CD4-positive, alpha-beta T cell treated with Interferon alpha-2 for 1 hour (primary cell): ENCODE measurements at places on chromosomes 4 and X.

DNA sequence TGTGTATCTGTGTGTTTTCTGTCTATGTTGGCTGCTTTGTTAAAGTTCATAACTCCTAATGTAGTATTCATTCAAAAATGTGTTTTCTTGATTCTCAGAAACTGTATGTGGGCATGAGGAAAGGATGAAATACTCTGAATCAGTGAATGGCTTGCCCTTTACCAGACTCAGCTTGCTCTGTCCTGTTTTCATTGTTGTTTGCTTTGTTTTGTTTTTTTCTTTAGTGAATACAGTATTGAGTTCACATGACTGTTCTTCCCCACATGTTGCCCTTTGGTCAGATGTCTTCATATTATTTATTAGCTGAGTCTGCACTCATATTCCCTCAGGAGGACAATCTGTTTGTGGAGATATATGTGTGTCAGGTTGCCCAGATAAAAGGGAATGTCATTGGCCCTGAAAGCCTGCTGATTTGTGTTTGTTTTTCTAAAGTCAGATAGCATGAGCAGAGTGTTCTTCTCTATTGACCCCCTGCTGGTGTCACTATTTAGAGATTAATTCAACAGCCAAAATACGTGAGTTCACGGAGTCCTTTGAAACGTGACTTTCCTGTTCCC, 1184.4 kb downstream of the RPA4 start:
- DNase-seq: no peak

DNA sequence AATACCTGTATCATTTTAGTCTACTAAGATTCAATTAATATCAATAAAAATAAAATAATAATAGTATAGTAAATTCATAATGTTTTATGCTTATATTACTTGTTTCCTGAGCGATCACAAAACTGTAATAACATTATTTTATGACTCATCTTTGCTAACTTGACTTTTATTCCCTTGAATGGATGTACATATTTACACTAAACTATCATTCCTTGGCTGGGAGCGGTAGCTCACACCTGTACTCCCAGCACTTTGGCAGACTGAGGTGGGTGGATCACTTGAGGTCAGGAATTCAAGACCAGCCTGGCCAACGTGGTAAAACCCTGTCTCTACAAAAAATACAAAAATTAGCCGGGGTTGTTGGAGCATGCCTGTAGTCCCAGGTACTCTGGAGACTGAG, 104.0 kb upstream of the SLC34A2 start:
- DNase-seq: no peak

DNA sequence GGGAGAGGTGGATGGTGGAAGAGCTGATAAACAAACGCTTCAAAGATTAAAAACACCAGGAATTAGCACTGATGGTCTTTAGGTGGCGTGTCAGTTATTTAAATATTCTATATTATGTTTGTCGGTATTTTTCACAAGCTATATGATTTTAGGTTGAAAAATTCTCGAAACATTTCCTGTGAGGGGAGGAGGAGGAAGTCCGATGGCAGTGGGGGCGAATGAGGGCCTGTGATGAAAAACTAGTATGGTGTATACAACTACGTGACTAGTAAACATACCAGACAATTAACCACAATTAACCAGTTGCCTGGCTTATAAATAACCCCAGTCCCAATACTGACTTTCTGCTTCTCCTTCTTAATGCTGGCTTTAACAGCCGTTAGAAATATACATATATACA, 595 bp upstream of the NAP1L2 start:
- DNase-seq: no peak

GRCh38 chrX:120316587-120317283, 5.5 kb upstream of the TMEM255A start:
- DNase-seq: no peak

DNA sequence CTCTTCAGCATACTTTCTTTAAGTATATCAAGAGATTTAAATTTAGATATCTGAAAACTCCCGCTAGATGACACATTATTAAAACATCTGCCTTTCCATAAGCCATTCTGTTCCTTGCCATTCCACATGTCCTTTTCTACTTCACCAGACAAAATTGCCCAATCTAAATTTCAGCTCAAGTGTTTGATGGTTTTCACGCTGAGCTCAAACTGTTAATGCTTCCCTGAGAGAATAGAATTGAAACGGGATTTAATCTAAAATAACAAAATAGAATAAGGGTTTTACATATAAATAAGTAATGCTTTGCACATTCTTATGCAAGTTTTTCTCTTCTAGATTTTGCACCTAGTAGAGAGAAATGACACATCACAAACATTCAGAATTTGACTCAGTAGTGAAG, 764.5 kb upstream of the TENM3 start:
- no peak for DNase-seq

- no peak for DNase-seq
Observed at GRCh38 chrX:25178555-25178954, 162.8 kb upstream of the ARX start.

GRCh38 chr4:24747234-24747975, 48.0 kb upstream of the SOD3 start:
- no peak for DNase-seq

DNA sequence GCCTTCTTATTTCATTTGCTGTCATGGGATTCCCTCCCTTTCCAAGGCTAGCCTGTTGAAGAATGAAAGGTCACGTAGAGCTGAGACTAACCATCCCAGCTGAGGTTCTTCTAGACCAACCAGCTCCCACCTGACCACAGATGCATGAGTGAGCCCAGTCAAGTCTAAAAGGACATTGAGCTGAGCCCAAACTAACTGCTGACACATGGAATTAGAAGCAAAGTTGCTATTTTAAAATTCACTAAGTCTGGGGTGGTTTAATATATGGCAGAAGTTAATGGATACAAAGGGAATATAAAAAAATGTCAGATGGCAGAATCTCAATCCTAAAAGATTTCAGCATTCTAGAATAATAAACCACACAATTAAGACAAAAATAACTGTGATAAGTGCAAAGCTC, 118.9 kb upstream of the RASGEF1B start:
- DNase-seq: no peak

DNA sequence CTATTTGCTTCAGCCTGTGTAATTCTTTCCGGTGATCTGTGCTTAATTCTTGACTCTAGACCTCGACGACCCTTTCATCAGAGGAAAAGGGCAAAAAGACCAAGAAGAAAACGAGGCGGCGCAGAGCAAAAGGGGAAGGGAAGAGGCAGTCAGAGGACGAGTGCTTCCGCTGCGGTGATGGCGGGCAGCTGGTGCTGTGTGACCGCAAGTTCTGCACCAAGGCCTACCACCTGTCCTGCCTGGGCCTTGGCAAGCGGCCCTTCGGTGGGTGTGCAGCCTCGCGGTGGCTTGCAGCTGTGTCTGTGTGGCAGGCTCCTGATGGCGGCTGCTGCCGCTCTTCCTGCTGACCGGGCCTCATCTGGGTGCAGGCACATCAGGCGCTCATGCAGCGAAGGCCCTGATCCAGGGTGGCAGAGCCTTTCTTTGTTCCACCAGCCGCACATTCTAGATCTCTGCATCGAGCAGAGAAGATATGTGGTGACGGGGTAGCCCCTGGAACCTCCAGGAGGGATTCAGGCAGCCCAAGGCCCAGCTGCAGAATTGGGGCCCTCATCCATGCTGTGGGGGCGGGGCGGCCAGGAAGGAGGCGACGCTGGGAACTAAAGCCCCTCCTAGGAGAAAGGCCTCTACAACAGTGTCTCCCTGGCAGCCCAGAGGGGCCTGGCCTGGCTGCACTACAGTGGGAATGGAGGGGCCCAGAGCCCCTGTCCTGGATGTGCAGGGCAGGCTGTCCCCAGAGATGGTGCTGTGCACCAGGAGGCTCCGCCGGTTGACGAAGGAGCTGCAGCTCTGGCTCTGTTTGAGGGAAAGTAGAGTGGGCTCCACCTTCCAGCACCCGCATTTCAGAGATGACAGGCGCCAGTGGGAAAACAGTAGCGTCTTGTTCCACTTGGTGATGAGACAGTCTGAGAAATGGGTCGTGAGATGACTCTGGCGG, 32.1 kb downstream of the NELFA start:
- DNase-seq: no peak

DNA sequence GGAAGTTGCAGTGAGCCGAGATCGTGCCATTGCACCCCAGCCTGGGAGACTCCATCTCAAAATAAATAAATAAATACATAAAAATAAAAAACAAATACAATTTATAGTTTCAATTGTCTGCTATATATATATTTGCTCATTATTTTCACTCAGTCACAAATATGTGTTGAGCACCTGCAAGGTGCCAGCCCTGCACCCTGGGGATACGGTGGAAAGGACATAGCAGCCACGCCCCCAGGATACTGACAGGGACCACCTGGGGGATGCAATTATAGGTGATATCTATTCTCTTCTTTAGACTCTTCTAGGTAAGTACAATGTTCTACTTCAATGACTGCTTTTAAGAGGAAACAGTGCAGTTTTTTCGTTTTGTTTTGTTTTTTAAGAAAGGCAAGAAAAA, 85.0 kb downstream of the JAKMIP1 start:
- DNase-seq: no peak

GRCh38 chr4:176409627-176410026, 89.9 kb downstream of the SPCS3 start:
- DNase-seq: no peak

- DNase-seq: no peak
Observed at GRCh38 chr4:141328560-141329173, 108.0 kb downstream of the ZNF330 start.

DNA sequence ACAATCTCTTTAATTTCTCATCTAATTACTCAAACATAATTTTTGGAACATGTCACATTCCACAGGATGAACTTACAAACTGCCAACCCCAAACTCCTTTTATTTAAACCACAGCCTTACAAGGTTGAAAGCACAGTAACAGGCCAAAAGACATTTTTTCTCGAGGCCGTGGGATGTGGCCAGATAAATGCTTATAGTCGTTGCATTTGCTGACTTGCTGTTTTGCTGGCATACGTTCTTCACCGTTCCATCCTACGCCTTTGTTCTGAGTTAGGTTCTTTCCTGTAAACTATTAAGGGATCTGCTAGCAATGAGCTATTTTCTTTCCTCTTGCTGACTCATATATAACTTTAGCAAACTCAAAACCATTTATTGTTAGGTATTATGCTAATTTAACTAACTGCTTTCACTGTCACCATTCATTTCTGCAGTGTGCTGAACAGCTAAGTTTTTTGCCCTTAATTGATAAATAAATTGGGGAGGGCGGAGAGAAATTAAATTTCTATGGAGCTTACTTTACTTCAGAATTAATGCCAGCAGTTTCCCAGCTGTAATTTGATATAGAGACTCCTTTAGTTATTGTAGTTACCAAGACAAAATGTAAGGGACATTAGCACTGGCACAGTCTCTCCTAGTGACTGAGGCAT, 135.1 kb upstream of the PACRGL start:
- DNase-seq: no peak

DNA sequence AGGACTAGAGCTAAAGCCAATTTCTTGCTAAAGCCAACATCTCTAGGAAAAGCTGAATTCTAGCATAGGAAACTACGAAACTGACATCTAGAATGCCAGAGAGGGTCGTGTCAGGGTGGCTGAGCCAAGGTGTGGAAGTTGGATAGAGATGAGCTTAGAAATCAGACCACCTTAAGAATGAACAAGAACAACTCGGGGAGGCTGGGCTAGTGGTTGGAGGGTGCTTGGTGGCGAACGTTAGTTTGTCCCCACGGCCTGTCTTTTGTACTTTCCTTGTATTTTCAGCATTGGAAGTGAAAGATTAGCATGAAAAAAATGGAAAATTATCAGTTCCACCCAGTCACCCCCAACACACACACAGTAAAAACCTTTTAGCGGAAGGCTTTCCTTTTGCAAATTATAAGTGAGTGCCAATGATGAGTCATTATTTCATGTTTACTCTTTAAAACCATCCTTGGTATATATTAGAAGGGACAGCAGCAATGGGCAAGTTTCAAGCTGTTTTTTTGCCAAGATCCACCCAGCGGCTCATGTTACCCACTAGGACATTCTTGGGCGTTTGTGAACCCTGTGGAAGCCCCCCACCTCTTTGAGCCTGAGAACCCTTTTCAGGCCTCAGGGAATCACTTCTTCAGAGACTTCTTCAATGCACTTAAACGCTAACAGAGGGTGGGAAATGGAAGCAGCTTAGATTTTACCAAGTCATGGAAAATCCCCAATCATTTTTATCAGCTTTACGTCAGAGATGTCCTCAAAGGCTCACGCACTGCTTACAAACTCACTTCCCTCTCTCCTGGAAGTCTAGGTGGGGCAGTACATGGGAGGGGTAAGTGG, 4.9 kb upstream of the PPEF1 start:
- no peak for DNase-seq

- no peak for DNase-seq
Observed at GRCh38 chr4:85302756-85303155, 172.2 kb upstream of the ARHGAP24 start.

DNA sequence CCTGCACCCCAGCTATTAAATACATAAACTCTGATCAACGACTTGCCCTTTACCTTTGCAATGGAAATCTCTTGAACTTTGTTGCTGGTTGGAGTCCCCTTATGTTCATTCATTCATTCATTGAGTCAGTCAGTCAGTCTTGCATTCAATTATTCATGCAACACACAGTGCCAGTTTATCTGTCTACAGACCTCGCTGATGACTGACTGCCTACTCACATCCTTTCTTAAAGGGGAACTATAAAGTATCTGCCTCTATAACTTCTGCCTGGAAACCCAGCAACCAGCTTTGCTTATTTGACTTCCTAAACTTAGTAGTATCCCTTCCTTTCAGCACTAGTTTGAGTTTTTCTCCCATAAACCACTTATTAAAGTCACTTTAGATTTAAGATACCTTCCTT, 620.8 kb upstream of the ADGRL3 start:
- no peak for DNase-seq

GRCh38 chr4:4491396-4491893, 50.4 kb downstream of the STX18 start:
- no peak for DNase-seq

DNA sequence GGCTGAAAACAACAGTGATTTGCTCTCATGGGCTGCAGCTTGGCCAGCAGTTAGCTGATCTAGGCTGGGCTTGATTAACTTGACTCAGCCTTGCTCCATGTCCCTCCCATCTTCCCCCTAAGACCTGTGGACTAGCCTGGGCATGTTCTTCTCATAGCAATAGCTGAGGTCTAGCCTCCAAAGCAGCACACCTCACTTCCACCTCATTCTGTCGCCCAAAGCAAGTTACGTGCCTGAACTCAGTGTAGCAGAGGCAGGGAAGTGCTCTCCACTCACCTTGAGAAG, 62.2 kb downstream of the EVC start:
- no peak for DNase-seq

DNA sequence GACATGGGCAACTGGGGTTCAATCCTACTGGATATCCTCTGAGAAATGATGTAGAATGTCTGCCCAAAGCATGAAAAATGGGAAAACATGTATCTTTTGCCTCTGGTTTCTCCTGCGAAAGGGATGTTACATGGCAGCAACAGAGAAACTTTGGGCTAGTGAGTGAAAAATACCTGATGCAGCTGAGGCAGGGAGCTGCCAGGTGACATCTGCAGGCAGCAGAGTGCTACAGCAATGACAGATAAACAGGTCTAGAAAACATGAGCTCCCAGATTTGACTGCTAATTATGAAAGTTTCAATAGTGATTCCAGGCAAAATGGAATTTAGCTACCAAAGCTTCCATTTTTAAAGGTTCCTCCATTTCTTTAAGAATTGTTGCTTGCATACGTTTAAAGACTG, 4.8 kb upstream of the CXCL1 start:
- no peak for DNase-seq
